ENCODE measurements at places on chromosomes 2 and 18. TPM values are rescaled to one million over a fixed set of nuclear protein-coding genes. Genes with fewer than 3 reads are reported as not detected.
A peak's percentile ranks its signal among the peaks of the same experiment; 100 is the strongest.

DNA sequence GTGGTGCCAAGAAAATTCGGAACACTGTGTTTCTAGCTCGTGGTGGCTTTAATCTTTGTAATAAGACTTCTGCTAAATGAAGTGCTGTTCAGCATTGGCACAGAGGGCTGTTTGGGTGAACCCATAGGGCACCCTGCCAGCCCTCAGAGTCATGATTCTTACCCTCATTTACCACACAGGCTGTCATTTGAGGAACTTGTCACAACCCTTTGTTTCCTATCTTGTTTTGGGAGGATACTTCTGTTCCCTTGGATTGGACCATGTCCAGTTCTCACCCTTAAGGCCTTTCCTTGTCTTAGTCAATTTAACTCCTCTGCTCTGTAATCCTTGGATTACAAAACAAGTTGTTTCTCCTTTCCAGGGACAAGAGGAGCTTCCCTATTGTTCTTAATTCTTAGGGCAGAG, 225.7 kb downstream of the MTX2 start:
- no peak for DNase-seq

SMYD1 gene
- total RNA-seq: 295 TPM

DNA sequence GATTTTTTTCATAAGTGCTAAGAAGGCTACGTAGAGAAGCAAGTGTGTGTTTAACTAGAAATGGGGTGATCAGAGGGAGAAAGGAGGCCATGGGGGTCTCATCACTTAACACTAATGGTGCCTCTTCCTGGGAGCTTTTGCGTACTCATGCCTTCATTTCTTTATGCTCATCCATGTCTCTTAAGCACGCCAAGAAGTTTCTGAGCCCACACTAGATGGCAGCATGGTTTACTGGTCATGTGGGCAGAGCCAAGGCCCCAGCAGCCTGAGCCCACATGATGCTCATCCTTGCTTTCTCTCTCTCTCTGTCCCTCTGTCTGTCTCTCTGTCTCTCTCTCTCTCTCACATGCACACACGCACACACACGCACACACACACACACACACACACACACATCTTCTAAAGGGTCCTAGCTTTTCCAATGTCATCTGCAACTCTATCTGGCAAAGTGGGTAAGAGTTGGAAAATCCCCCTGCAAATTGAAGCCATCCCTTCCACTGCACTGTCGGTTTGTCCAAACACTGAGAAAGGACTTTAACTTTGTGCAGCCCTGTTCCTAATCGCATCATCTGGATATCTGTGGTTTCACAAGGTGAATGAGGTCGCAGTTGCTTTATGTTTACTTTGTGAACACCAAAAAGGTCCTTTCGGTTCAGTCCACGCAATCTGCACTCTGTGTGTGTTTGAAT, 137.1 kb upstream of the CCDC68 start:
- no peak for DNase-seq

TSPYL6 gene
- 0.11 TPM for total RNA-seq

PFN4 gene
- 1.0 TPM for total RNA-seq

DNA sequence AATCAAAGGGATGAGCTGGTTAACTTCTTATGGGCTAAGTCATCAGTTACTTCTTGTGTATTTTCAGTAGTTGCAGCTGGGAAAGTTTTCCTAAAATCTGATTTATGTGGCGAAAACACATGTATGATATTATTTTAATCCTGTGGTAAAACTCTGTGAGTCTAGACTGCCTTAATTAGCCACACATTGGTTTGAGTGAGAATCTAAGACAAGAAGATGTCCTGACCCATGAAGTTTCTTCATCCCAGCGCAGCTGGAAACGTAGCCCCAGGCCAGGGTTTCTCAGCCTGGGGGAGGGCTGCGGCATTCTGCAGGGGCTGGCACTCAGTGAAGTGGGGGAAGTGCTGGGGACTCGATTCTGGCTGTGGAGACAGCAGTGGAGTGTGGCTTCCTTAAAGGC, 44.7 kb upstream of the INHBB start:
- no peak for DNase-seq

FOXI3 gene
- total RNA-seq: not detected

DNA sequence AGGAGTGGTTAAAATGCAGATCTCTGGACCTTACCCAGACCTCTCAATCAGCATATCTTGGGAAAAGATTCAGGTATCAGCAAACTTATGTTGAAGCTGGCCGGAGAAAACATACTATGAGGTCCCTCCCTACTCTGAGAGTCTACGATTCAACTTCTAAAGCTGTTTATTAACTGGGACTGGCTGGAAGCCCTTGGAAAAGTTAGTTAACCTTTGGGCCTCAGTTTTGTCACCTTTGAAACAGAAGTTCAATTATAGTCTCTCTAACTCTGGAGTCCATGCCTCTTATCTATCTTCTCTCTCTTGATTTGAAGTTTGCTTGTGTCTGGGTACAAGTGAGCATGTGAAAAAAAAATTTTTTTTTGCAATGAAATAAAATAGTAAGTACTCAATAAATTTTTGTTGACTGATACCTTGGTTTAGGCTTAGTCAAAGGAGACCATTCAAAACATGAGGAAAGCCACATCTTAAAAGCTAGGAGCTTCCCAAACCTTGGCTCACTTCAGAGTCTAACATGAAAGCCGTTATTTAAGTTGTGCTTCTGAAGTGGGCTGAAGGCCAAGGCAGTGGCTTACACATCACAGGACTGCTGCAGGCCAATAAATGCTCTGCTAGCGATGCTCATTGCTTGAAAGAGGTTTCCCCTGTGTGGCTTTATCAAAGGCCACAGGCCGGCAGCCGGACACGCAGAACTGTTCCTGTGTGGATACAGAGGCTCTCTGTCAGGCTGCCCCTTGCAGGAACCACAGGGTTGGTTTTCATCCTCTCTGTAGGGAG, 110.6 kb upstream of the FAM136A start:
- no peak for DNase-seq

DNA sequence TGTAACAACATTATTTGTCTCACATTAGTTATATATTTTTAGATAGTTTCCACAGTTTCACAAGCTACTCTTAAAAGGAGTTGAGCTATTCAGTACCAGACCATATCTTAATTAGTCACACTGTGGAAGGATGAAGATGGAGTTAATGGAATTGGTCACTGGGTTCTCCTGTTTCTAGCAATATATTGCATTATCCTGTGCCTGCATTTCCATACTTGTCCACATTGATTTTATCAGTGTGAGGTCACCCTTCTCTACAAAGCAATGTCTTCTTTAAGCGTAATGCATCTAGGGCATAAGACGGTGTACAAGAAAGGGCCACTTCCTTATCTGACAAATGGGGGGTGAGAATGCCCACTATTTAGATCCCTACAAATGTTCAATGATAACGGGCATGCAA, 216.8 kb upstream of the TANK start:
- DNase-seq: no peak

DNA sequence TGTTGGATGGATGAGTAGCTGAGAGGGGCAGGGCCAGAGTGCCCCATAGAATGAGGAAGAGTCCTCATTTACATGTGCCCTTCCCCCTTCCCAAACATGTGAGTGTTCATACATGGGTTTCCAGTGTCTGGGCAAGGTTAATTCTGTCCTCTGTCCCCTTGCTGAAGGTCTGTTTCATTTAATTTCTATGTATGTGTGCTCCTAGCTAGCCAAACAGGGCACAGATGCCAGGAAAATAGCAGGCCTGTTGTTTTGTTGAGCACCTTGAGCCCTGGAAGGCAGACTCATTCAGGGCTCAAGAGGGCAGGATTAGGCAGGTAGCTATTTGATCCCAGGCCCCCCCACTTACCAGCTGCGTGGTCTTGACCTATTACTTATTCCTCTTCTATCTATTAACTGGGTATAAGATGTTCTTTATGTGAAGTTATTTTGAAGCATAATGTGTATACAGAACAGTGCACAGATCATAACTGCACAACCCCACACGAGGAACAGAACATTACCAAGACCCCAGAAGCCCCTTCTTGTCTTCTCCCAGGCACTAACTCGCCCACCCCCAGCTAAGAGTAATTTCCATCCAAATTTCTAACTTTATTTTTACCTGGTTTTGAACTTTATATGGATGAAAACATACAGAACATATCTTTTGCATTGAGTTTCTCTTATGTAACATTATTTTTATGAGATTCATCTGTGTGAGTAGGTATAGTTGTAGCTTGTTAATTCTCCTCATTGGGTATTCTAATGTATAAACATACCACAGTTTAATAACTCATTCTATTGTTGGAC, 164.3 kb downstream of the RPIA start:
- DNase-seq: no peak

GRCh38 chr18:33578518-33579348, 714 bp downstream of the ASXL3 start:
- peak; percentile 76 for DNase-seq

- no peak for DNase-seq
Measured at GRCh38 chr2:105797298-105797819, 52.6 kb downstream of the NCK2 start.

DNA sequence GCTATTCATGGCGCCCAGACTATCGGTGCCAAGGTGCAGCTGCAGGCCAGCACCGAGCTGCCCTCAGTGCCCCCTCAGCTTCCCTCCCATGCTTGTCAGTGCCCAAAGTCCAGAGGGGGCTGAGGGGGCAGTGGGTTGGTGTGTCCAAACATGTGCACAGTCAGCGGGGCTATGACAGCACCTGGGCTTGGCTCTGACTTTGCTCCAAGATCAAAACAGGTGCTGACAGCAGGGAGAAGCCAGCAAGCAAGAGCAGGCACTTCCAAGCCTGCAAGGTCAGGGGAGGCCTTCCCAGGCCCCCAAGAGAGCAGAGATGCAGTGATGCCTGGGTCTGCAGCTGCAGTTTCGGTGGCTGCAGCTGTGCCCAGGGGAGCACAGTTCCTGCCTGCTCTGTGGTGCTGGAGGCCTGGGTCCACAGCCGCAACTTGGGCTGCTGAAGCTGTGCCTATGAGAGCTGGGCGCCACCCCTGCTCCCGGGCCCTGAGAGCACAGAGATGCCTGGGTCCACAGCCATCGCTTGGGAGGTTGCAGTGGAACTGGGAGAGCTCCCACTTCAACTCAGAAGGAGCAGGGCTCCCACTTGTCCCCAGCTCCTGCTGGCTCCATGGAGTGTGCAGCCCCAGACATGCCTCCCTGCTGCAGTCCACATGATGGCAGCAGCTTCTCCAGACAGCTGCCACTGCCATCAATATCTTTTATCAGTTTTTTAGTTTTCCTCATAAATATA, 775.3 kb upstream of the POU3F3 start:
- no peak for DNase-seq

- DNase-seq: no peak
Measured at GRCh38 chr2:100137866-100138570, 4.4 kb downstream of the AFF3 start.

- no peak for DNase-seq
Measured at GRCh38 chr18:11994336-11994702, 13.0 kb downstream of the IMPA2 start.

- DNase-seq: no peak
Measured at GRCh38 chr18:75544051-75544481, 116.6 kb upstream of the SMIM21 start.

GRCh38 chr2:62362561-62362960, 143.4 kb downstream of the TMEM17 start:
- no peak for DNase-seq

CAVIN2 gene
- 145 TPM for total RNA-seq

- DNase-seq: no peak
Measured at GRCh38 chr18:43265465-43265864, 11.8 kb downstream of the SYT4 start.

DNA sequence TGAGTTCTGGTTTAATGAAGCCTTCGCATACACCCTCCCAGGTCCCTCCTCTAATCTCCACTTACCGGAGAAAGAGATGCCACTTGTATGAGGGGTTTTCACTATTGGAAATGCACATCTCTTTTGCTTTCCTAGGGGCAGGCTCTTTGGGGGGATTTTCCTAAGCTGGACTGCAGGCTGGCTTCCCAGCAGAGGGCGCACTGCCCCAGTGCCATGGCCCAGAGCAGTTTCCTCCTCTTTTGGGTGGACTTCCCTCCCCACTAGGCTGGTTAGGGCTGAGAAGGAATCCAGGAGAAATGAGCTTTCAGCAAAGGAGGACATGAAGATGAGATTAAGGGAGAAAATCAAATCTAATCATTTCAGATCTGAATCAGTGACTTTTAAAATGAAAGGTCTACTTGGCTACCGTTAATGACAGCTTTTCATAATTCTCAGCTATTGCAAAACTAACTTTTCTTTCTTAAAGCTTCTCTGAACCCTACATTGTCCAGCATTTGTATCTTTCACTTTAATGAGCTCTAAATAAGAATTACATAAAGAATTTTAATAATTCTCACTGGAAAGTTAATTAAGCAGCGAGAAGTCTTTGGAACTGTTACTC, 784.1 kb upstream of the FANCL start:
- DNase-seq: no peak

DNA sequence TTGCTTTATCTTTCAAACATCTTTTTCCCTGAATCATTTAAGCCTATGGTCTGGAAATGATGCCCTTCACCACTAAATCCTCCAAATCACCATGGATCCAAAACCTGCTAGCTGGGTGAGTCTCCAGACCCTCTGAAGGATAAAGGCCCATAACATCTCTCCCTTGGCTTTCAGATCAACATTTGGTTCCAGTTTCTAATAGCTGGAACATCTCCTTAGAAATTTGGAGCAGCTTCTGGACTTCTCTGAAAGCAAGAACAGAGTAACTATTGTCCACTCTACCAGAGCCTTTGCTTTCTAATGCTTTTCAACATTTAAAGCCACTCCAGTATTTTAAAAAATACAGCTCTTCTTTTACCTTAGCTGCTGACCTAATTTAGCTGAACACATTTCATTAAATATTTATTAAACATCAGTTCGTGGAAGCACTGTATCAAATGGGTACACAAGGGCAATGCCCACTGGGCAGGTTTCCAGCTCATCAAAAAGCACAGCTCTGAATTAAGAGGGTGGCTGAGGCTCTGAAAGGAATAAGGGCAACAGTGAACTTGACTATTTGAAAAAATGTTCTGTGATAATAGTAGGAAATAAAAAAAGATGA, 75.3 kb downstream of the GALNT3 start:
- DNase-seq: no peak

DTYMK gene
- total RNA-seq: 10.5 TPM

DNA sequence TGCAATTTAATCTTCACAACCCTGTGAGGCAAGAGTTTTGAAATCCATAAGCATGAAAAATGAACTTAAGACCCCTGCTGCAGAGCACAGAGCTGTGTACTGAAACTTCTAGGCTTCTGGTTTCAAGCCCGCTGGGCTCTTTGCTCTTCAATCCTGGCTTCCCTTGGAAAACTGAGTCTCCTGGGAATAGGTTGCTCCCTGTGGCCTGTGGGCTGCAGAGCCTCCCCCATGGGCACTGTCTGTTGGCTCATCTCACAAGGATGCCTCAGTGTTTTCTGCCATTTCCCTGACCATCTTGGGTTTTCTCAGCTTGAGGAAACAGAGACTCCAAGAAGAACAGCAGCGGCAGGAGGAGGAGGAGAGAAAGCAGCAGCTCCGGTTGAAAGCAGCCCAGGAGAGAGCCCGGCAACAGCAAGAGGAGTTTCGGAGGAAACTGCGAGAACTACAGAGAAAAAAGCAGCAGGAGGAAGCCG, 44.5 kb downstream of the SUMO1 start:
- no peak for DNase-seq

GRCh38 chr2:229865033-229865432, 56.8 kb downstream of the TRIP12 start:
- no peak for DNase-seq

LIMS4 gene
- 4.5 TPM for total RNA-seq

DGUOK gene
- total RNA-seq: 23.7 TPM
